Amygdala (tissue), 56 donors: ENCODE measurements at places on chromosomes 3 and 15.

- DNase-seq: no peak
Observed at GRCh38 chr3:151328298-151328995, 902 bp downstream of the P2RY13 start.

DNA sequence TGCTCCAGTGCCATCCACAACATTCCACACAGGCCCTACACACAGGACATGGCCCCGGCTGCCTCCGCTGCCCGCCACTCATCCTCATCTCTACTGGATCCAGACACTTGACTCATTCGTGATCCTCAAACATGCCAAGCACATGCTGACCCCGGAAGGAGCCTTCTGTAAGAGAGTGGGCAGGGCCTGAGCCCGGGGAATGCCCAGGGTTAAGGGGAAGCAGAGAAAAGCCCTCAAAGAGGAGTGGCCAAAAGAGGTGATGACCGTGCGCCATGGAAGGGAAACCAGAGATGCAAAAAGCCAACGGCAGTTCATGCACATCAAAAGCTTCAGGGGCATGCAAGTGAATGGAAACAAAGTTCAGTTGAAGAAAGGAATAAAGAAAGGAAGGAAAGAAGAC, 46.1 kb downstream of the RFTN1 start:
- DNase-seq: no peak

DNA sequence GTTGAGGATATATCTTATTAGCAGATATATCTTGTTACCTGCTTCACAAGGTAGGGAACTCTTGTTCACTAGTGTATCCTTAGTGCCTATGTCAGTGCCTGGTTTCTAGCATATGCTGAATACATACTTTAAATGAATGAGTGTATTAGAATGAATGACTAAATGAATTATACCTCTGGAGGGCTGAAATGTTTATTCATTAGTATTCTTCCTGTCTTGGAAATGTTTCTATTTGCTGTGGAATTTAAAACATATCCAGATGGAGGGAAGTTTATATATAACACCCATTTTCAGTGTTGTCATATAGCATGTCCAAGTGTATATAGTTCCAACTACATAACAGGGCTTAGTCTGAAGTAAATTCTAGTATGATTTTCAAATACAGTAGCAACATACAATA, 581.5 kb downstream of the TBL1XR1 start:
- no peak for DNase-seq

DNA sequence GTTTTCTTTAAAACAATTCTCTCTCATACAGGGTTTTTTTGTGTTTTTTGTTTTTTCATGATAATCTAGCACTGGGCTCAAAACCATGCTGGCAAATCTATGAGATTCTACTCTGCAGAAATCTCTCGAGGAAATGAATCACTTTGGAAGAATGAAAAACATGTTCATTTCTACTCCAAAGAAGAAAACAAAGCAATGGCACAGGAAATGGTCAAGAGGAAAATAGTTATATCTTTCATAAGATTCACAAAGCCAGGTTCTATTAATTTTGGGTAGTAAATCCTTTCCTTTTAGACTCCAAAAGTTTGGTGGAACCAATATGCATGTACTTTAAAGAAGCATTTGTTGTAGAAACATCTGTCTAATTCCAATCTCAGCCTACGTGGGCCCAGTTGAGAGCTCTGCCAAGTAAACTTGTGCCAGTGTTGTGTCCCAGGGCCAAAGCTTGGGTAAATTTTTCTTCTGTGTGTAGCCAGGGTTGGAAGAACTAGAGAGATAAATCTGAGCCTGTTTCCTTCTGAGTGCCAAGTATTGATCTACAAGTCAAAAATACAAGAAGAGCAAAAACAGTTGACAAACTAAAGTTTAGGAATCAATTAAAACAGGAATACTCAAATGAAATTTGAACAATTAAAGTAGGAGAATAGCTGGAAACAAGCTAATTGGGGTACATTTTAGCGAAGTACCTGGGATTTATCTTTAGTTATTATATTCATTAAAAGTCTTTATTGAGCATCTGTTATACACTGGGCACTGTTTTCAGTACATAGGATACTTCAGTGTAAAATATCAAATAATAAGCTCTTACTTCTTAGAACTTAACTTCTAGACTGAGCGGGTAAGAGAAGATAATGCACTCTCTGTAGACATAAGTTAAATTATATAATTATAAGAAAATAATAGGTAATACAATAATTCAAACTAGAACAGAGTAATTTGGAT, 657.5 kb upstream of the NECTIN3 start:
- no peak for DNase-seq

GRCh38 chr3:29955413-29955812, 651.0 kb upstream of the TGFBR2 start:
- no peak for DNase-seq

- no peak for DNase-seq
Observed at GRCh38 chr15:26838742-26839460, 28.0 kb upstream of the GABRA5 start.

DNA sequence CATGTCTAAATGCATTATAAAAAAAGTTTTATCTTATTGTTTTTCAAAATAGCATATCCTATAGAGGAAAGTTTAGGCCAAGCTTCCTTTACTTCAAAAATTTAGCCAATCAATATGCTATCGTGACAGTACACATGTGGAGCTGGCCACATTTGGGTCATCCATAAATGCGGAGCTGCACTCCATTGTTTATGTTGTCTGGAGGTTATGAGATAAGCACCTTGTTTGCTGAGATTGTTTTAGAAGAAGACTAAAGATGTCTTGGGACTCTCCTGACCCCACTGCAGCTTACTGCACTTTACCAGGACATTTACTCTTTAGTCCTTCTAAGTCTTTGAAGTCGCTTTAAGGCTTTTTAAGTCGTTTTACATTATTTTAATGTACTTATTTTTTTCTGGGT, 265.9 kb downstream of the OCA2 start:
- no peak for DNase-seq

- DNase-seq: no peak
Observed at GRCh38 chr3:193590088-193590856, 2.7 kb upstream of the OPA1 start.

- DNase-seq: no peak
Observed at GRCh38 chr3:64890006-64890405, 202.2 kb upstream of the ADAMTS9 start.

DNA sequence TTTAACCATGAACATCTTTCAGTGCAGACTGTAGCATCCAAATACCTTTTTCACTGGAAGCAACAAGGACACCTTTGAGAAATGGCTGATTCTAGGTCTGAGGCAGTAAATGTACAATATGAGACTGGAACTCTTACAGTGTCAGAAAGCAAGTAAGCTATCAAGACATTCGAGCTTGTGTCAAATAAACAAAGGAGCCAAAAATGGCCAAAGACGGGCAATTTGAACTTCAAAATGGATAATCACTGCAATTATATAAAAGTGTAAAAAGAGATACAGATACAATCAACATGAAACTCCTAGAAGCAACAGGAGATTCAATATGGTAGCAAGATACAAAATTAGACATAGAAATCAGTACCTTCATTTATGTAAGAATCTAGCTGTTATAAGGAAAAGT, 138.5 kb upstream of the CCDC54 start:
- no peak for DNase-seq

DNA sequence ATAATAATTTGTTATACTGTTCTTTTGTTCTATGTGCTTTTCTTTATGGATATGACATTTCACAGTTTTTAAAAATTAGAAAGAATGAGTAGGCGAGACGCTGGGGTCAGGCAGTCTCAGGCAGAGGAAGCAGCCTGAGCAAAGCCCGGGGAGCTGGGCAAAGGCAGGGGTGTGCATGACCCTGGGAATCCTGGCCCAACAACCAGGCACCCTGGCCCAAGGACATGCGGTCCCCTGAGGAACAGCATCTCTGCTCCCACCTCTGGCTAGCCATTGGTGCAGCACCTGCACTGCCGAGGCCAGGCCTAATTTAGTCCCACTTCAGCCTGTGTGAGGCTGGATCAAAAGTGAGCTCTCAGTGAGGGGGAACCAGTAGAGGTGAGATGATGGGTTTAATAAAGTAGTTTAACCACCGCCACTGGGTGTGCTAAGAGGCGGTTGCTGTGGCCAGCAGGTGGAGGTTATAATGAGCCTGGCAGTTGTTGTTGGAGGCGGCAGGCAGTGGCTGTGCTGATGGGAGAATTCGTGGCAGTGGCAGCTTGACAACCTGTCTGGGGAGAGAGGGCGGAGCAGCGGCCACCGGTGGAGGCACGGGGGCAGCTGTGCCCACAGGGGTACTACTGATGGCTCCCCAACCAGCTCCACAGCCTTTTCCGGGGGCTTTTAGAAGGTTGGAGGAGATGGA, 41.5 kb downstream of the PRKCD start:
- no peak for DNase-seq

- DNase-seq: no peak
Observed at GRCh38 chr3:168738527-168739325, 643.0 kb upstream of the GOLIM4 start.

DNA sequence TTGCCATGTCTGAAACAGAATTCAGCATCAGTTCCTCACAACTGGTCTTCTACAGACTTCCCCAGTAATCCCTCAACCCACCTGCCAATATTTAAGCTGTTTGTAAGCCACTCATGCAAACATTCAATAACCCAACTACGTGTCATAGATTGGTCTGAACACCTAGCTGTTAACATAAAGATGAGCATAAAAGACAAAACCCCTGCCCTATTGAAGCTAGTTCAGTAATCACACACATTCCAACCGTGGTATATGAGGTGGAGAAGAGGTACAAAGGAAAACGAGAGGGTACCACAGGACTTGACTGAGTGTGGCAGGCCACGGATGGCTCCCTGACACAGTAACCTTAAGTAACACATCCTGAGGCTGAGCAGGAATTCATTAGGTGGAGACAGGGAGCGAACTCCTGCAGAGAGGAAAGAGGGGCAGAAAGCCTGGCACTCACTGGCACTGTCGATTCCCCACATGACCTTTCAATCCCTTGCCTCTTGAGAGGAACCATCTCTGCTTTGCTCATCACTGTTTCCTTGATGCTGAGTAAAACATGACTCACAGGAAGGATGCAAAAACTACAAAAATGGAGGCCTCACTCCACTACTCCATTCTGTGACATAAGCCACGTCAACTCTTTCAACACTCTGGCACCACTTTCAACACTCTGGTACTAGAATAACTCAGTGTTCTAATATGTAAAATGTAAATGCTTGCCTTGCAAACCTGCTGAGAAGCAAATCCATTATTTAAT, 31.3 kb downstream of the RPN1 start:
- no peak for DNase-seq

- DNase-seq: no peak
Observed at GRCh38 chr15:66025015-66025452, 155.7 kb downstream of the RAB11A start.

GRCh38 chr15:50057905-50058639, 61.0 kb downstream of the ATP8B4 start:
- no peak for DNase-seq

GRCh38 chr3:74491874-74492273, 122.6 kb downstream of the CNTN3 start:
- no peak for DNase-seq

DNA sequence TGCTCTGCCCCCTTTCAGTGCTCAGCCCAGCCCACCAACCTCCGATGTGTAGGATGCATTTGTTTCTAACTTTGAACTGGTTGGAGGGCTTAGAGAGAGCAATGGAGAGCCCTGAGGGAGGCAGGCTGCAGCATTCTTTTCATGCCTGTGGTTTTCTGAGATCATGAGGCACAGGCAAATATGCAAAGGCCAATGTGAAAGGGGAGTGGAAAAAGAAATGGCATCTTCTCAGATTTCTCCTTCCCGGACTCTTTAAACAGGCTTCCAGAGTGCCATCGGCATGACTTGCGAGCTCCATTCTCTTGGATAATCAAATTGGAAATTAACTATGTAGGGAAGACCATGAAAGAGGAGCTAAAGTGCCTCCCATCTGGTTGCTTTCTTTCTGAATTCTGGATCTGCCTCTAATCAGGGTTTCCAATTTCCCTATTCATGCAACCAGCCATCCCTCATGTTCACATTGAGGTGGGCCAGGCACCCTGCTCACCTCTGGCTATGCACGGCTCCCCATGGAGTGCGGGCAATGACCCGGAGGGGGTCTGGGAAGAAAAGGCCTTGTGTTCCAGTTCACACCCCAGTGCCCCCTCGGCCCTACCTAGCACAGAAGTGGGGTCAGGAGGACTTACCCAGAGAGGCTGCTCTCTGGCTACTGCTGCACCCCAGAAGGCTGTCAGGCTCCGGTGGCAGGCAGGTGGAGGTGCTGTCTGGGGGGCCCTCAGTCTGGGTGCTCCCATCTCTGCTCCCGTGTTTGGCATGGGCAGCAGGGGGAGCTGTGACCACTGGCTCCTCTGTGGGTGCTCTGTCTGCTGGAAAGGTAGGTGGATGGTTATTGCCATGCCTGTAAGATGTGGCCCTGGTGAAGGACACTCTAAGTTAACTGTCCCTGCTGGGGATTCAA, 16.1 kb downstream of the AMOTL2 start:
- DNase-seq: no peak

GRCh38 chr3:175070946-175071345, 211.8 kb downstream of the NAALADL2 start:
- DNase-seq: no peak

DNA sequence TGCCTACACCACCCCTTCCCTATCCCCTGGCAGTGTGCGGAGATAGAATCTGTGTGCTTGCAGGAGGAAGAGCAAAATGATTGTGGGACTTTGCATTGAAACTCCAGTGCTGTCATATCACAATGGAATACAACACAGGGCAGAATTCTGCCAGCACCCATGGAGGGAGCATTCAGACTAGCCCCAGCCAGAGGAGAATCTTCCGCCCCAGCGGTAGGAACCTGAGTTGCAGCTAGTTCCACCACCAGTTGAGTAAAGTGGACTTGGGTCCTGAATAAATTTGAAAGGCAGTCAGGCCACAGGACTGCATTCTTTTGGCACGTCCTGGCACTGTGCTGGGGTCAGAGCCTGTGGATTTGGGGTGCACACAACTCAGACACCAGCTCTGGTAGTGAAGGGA, 27.5 kb downstream of the NCBP2 start:
- DNase-seq: no peak

- DNase-seq: no peak
Observed at GRCh38 chr3:197533396-197533795, 22.4 kb downstream of the BDH1 start.

- no peak for DNase-seq
Observed at GRCh38 chr3:194208709-194209108, 72.8 kb downstream of the HES1 start.
